ENCODE measurements at places on chromosomes 7 and 10.

DNA sequence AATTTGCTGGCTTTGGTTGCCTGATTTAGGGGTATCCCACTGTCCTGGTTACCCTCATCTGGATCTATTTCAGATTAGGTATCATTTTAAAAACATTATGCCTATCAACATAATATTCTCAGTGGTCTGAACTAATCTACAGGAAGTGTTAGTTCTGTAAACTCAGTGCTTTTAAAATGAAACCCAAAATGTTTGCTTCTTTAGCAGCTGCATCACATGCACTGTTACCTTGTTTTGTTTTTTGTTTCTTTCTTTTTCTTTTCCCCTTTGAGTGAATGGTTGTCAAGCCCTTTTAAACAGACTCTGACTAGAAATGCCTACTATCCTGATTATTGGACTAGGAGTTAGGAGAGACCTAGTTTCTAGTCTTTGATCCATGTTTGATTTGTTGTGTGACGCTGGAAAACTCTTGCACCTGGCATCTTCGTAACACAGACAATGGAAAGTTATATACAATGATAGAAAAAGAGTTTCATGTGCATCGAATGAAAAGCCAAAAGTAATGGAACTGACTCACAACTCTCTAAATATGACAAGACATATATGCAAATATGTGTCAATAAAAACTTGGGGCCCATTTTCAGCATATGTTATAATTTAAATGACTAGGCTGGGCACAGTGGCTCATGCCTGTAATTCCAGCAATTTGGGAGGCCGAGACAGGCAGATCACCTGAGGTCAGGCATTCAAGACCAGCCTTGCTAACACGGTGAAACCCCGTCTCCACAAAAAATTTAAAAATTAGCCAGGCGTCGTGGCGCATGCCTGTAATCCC is 52.3 kb upstream of the STRIP2 start:
- no peak for DNase-seq

DNA sequence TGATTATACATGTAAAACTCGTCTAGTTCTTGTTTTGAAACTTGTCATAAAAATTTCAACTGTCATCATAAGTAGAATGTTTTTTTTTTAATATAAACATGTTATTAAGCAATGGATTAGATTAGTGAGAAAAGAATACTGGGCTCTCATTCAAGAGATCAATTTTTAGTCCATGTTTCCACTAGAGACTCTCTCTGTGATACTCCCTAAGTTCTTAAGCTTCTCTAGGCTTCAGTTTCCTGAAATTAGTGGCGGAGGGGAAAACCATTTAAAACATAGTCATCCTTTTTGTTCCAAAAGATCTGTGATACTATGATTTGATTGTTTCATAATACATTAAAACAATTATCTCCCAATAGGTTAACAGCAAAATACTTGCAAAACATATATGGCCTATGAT is 142.2 kb downstream of the AGMO start:
- no peak for DNase-seq

- DNase-seq = no peak
Observed at GRCh38 chr7:156600496-156600895, 40.1 kb upstream of the RNF32 start.

GRCh38 chr10:123857616-123858015 is 34.0 kb downstream of the CPXM2 start:
- no peak for DNase-seq

GRCh38 chr7:107386548-107387102 is 83.2 kb upstream of the GPR22 start:
- no peak for DNase-seq

DNA sequence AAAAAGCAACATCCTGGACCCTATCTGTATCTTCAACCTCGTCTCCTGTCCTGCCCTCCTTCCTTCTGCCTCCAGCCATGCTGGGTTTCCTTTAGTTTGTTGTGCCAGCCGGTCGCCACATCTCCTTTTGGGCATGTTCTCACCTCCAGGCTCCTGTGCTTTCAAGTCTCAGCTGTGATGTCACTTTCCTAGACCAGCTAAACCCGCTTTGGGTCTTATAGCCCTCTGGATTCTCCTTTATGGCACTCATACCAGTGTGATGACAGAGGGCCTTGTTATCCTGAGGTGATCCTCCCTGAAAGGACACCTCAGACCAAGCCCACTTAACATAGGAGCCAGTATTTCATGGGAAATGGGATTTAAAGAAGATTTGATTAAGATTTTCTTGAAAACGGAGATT is 108.6 kb downstream of the EMX2 start:
- no peak for DNase-seq

DNA sequence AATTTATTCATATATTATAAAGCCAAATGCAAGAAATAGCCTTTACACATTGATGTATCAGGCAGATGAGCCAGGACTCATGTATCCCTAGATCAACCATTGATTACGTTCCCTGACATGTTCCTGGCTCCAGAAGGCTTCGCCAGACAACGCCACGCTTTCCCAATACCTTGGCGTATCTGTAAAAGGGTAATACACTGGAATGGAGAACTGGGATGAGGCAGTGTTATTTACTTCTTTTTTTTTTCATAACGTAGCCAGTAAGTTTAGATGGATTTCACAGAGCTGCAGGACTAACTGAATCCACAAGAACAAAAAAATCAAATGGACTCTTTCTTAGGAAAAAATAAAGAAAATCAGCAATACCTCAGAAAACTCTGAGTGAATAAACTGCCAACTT is 588.1 kb upstream of the SEMA3D start:
- no peak for DNase-seq

GRCh38 chr7:75534727-75535307 is 42.7 kb downstream of the SPDYE5 start:
- peak; percentile 78 for DNase-seq

DNA sequence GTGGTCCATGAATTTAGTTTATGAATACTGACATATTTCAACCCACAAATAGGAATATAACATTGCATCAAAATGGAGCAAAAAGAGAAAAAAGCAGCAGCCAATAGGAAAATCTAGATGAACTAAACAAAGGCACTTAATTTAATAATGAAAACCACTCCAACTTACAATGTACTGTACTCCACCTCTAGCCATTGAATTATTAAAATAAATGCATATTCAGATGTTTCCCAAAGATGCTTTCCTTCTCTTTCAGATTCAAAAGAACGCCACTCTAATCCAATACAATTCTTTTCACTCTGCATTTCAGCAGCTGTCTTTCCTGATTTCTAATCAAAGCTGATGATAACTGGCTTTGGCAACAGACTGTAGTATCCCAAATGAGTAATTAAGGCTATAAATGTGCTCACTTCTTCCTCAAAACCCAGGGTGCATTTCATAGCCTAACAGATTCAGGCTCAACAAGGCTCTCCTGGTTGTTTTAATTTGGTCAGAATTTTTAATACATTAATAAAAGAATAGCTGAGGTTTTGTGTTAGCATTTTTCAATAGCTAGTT is 577.1 kb downstream of the PARD3 start:
- DNase-seq = no peak

- no peak for DNase-seq
Observed at GRCh38 chr10:74640134-74640921, 186.1 kb upstream of the KAT6B start.

DNA sequence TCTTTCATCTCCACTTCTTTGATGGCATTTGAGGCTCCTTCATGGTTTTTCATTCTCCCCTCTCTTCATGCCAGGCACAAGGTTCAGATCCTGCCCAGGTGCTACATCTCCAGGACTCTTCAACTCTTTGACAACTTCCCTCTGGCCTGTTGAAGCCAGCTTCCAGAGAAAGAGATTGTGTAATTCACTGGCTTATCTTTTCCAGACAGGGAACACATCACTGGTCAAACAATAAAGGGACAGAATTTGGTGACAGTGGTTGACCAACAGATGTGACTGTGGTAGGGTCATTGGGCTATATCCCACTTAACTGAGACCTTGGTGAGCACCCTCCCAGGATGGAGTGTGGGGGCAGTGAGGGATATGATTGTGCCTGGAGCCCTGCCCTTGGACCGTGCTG is 111.4 kb upstream of the AGK start:
- DNase-seq = no peak

GRCh38 chr10:125080296-125080695 is 80.1 kb downstream of the CTBP2 start:
- DNase-seq = no peak

DNA sequence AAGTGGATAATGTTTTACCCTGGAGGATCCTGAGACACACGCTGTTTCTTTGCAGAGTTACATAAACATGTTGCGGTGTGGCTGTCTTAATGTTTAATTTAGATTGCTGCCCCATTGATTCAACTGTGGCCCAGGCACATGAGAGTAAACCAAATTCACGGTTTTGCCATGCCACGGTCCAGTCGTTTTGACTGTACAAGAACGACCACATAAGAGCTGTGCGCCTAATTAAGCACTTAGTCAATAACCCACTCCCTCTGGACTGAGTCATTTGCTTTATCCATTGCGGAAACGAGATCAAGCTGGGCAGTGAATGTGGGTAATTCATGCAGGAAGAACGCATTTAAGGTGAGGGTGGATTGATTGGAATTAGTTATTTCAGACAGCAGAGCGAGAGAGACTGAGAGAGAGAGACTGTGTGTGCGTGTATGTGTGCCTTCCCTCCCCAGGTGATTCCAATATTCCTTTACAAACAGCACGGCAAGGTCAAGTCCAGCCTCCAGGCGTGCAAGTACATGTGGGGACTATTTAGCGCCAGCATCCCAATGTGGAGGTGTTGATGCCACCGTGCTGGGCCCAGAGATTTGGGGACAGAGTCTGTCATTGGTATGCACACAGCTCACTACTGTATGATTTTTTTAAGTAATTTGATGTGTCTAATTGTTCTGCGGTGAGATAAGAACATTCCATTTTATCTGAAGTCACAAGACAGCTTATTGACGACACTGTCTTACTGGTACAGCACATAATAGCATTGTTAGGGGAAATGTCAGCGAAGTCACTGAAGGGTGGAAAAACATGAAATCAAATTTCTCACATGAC is 8.4 kb upstream of the TEX36 start:
- DNase-seq = no peak

DNA sequence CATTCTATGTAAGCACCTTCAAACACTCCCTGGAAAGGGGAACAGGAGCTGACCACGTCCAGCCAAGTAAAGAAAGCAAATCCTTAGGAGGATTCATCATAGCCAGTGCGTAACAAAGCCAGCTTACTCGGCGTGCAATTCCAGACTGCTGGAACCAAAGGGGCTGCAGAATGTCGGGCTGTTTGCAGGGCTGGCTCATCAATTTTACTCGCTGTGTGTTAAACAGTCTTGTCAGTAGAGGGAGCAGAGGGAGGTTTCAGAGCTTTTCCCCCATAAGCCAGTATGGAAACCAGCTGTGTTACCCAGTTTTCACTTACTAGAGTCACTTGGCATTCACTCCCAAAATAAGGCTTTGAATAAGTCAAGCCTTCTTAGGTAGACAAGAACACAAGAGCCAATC is 127.1 kb downstream of the KMT2E start:
- DNase-seq = peak; percentile 18

- DNase-seq = no peak
Observed at GRCh38 chr10:89064748-89065147, 74.2 kb downstream of the FAS start.

- DNase-seq = no peak
Observed at GRCh38 chr7:30321882-30322192, 37.4 kb downstream of the ZNRF2 start.

DNA sequence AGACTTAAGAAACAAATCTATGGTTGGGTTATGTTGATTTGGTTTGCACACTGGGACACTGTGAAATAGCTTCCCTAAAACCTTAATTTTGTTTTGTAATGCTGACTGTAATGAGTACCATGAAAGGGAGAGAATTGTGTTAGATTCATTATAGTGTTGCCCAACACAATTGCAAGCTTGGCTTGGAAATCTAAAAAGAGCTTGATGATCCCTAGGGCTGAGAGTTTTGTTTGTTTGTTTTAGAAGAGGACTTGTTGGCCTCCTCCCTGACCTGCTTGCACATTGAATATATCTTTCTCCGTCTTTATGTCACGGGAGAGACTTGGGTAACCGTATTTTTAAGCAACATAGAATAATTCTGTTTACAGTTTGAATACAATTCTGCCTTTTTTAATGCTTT is 410.1 kb downstream of the ARL4A start:
- no peak for DNase-seq

DNA sequence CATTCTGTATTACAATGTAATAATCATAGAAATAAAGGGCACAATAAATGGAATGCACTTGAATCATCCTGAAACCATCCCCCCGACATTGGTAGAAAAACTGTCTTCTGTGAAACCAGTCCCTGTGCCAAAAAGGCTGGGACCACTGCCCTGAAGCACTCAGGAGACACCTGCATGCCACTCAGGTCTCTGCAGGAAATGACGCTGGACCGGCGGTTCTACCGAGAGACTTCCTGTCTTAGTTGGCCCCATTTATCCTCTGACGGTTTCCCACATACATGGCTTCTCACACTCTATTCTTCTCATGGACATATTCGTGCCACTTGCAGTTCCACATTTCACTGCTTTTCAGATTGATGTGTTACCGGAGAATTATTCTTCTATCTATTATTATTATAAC is 617.5 kb downstream of the SDK1 start:
- no peak for DNase-seq

GRCh38 chr7:107939573-107940489 is 48.8 kb downstream of the DLD start:
- no peak for DNase-seq

GRCh38 chr7:57384380-57384779 is 65.6 kb upstream of the ZNF716 start:
- DNase-seq = no peak

- no peak for DNase-seq
Observed at GRCh38 chr7:116461500-116461899, 38.0 kb upstream of the CAV2 start.

- no peak for DNase-seq
Observed at GRCh38 chr7:133082390-133082766, 488 bp upstream of the CHCHD3 start.
